CD4-positive, alpha-beta T cell treated with Interleukin-6 at 100 ng/mL for 8 hours (primary cell): ENCODE measurements at places on chromosomes 11 and 22.

DNA sequence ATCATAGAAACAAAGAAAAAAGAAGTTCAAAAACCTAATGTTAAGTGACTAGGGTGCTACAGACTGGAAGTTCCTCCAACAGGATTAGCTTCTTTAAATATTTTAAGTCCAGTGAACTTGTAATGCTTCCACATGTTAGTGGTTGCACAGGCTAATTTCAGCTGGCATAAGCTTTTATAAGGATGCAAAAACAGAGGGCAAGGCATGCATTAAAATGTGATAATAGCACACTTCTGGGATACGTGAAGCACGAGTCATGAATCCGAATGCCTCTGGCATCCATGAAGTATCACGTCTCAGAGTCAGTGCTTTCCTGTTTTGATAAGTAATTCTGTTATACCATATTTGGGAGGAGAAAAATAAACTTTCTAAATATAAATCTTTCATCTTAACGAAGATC lies 106.8 kb downstream of the DCDC1 start:
- DNase-seq: no peak

GRCh38 chr11:115869780-115870431 lies 365.7 kb upstream of the CADM1 start:
- no peak for DNase-seq

- no peak for DNase-seq
These were observed 62.4 kb upstream of the POU2AF1 start for GRCh38 chr11:111441443-111441842.

DNA sequence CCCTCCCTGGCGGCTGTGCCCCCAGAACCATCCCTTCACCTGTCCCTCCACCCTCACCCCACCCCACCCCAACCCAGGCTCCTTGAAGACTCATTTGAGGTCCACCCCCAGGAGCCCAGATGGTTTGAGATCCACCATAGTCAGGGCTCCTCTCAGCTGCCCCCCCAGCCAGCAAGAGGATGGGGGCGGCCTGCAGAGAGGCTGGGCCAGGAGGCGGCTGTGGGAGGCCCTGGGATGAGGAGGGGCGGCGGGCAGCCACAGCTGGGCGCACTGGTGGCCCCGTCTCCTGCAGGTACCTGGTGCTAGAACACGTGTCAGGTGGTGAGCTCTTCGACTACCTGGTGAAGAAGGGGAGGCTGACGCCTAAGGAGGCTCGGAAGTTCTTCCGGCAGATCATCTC lies 46.1 kb downstream of the MOB2 start:
- DNase-seq: no peak
